ENCODE measurements at places on chromosomes 2 and 18.

GRCh38 chr18:28039691-28040090 lies 137.2 kb downstream of the CDH2 start:
- DNase-seq, result no peak

DNA sequence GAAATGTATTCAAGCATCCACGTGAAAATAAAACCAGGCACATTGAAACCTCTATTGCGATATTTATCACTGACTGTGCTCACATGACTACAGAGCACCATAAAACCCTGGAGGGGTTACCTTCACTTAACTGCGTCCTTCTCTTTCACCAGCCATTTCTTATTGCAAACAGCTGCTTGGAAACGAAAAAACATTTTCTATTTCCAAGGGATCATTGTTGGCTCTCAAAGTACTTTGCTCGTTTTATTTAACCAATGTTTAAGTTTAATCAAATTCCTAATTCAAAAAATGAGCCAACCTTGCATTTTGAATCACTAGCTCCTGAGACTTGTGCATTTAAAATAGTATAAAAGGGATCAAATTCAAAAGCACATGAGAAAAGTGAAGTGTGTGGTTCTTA lies 134.4 kb downstream of the OSR1 start:
- no peak for DNase-seq

DNA sequence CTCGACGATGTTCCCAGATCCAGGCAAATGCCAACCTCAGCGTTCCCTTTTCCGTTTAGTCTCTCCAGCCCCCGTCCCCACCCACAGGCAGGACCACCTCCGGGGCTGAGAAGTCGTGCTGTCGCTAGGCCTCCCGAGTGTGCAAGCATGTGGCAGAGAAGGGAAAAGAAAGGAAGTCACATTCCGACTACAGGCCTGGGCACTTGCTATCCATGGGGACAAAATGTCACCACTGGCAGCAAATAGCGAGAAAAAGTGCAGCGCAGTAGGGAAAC lies 420 bp downstream of the PIGN start:
- no peak for DNase-seq

DNA sequence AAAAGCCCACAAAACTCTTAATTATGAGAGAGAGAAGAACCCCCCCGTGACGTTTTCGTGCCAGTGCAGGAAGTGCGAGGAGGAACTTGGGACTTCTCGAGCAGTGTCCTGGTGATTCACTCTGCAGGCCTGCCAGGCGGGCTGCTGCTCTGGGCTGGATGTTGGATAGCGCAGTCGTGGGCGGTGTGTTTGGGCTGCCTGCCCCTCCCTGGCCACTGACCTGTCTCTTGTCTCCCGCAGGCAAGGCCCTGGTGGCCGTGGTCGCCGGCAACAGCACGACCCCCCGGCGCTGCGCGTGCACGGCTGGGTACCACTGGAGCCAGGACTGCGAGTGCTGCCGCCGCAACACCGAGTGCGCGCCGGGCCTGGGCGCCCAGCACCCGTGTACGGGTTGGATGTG lies 29.0 kb downstream of the TNFRSF11A start:
- no peak for DNase-seq

- no peak for DNase-seq
Measured at GRCh38 chr2:215554689-215555498, 119.0 kb upstream of the FN1 start.

- DNase-seq, result no peak
Measured at GRCh38 chr2:206971805-206972204, 32.5 kb downstream of the CPO start.

- DNase-seq, result no peak
Measured at GRCh38 chr2:30985493-30986230, 152.6 kb downstream of the GALNT14 start.

DNA sequence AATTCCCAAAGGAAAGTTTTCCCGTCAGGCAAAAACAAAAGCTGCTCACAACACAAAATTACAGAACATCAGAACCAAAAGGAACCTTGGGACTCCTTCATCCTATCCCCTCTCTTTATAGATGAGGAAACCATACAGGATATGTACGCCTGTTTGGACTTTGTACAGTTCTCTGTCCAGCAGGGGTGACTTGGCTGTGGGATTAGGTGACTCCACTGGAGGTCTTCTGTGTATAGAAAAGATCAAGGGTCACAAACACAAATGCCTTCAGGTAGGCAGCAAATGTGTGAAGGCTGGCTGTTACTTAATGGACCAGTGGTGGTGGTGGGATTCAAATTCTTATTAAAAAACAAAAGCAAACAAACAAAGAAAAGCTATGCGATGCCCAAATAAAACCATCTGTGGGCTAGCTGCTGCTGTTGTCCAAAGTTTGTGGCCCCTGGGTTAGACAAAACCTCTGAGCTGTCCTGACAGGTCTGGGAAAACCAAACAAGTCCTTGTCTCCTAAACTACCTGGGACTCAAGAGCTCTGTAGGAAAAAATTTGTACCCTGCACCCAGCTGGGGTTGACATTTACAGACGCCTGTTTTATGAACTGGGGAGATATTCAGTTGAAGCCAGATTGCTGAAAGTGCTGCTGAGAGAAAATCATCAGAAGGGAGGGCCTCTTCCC lies 1.3 kb upstream of the CEP68 start:
- DNase-seq, result no peak

DNA sequence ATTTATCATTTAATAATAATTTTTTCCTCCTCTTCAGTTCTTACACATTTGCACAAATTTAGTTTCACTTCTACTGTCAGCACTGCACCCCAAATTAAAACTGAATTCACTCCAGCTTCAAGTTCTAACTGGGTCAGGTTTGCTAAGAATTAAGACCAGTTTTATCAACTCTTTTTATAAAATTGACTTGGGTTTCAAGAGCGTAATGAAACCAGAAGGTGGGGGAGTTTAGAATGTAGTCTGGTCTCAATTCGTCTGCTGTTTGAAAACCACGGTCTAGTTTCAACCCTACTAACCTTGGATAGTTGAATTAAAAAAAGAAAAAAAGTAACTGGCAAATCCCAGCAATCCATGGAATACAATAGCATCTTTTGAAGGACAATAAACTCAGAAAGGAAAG lies 14.3 kb upstream of the CTLA4 start:
- DNase-seq, result no peak

- no peak for DNase-seq
Measured at GRCh38 chr2:171342067-171342413, 91.8 kb downstream of the METTL8 start.

GRCh38 chr2:37125416-37125815 lies 31.4 kb downstream of the EIF2AK2 start:
- DNase-seq, result no peak

DNA sequence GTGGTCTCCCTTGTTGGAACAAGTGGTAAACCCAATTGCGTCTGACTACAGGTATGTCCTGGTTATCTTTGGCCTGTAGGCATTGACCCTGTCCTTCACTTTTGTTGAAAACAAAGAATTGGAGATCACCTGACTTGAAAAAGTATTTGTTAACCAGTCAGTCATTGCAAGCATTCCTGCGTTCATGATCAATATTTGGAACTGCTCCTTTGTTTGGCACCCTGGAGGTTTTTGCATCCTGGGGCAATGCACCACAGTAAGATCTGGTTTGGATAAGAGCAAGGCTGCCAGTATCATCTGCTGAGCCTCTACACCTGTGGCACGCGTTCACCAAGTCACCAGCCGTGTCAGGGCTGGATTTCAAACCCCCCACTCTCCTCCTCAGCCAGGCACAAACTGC lies 115.7 kb downstream of the DNAH6 start:
- DNase-seq, result no peak

GRCh38 chr18:32576296-32576916 lies 105.7 kb upstream of the GAREM1 start:
- DNase-seq, result no peak

DNA sequence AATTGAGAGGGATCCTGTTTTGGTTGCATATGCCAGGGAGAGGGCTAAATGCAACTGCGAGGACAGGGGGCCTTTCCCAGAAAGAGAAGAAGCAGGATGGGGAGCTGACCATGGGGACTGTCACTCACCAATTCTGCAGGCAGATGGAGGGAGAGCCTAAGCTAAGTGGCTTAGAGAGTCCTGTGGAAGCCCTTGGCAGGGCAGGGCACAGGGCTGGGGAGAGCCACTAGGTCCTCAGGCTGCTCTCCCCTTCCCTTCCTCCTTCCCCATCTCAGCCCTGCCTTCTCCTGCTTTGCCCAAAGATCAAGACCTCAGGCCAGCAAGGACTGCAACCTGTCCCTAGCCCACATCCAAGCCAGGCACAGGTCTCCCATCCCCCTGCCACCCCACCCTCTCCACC lies 24.4 kb upstream of the CATIP start:
- no peak for DNase-seq

- DNase-seq, result peak; percentile 44
Measured at GRCh38 chr18:77000527-77000926, 132.1 kb downstream of the MBP start.

DNA sequence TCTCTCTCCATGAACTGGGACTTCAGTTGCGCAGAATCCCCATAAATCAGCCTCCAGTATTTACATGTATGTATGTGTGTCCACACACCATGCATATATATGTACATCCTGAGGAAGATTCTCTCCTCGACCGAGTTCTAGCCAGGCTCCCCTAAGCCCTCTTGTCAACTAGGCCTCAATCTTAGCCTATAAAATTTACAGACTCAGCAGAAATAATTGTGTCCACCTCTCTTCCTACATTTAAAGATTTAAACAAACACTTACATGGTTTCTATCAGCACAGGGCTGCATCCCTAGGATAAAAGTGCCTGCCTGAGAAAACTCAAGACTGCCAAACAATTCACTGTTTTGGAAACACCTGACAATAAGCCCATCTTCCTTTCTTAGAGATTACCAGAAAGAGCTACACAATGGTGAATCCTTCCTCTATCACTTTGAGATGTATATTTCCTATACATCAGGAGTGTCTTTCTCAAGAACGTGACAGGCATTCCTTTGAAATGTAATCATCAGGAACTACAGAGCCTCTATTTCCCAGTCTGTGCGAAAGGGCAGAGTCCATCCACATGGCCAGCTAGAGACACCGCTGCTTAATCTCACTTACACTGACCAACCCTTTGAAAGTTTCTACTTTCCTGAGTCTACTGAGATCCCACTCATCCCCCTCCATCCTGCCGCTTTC lies 39.5 kb downstream of the ZNF519 start:
- DNase-seq, result no peak

DNA sequence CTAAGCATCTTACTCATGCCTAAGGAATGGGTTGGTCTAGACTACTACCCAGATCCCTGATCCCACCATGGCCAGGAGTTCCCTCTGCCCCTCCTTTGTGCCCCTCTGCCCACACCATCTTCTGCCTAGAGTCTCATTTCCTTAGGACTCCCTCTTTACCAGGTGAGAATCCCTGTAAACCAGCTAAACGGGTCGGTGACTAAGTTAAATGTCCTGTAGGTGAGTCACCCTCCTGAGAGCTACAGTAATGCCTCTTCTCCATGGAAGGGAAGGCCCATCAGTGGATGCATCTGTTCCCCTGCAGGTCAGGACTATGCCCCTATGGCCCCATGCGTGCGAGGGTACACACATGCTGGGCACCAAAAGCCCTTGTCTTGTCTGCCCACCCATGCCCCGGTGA lies 25.4 kb downstream of the PTGR3 start:
- no peak for DNase-seq

GRCh38 chr2:25756536-25756935 lies 83.2 kb upstream of the DTNB start:
- DNase-seq, result no peak

- DNase-seq, result no peak
Measured at GRCh38 chr2:102044967-102045489, 53.3 kb downstream of the IL1R2 start.

DNA sequence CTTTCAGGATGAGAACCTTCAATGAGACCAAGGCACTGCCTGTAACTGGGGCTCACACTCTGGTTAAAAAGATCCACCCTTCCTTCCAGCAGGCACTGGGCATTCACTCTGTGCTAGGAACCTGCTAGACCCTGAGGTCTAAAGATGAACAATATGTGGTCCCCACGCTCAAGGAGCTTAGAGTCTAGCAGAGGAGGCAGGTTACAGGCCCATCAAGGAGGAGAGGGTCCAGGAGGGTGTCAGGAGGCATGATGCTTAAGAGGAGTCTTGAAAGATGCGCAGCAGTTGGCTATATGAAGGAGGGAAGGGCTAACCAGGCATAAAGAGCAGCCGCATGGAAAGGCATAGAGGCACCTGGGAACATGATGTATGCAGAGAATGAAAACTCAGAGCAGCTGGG lies 4.5 kb downstream of the ANKRD53 start:
- no peak for DNase-seq

- DNase-seq, result no peak
Measured at GRCh38 chr18:62285281-62285680, 39.8 kb upstream of the TNFRSF11A start.

DNA sequence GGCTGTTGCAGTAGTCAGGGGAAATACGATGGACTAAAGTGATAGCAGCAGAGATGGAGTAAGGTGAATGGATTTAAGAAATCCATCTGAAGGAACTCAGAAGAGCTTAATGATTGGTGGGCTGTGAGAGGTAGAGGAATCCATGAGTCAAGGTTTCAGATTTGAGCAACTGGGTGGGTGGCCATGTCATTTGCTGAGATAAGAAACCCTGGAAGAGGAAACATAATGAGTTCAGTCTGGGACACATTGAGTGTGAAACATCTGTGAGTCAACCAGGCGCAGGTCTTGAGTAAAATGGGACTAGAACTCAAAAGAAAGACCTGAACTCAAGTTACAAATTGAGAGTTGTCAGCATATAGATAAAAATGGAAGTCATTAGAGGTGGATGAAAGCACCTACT lies 19.7 kb upstream of the ASNSD1 start:
- no peak for DNase-seq

DNA sequence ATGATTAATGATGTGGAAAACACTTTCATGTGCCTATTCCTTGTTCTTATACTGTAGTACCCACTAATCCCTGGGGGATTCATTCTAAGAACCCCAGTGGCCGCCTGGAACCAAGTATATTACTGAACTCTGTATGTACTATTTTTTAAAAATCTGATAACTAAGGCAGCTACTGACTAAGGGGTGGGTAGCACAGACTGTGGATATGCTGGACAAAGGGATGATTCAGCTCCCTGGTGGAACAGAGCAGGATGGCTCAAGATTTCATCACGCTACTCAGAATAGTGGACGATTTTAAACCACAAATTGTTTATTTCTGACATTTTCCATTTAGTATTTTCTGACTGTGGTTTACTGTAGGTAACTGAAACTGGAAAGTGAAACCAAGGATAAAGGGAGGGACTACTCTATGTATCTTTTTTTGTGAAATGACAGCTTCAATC lies 41.8 kb upstream of the CDC42EP3 start:
- no peak for DNase-seq
